ENCODE measurements at places on chromosomes 7 and 10. TPM values are rescaled to one million over a fixed set of nuclear protein-coding genes. Genes with fewer than 3 reads are reported as not detected.

DNA sequence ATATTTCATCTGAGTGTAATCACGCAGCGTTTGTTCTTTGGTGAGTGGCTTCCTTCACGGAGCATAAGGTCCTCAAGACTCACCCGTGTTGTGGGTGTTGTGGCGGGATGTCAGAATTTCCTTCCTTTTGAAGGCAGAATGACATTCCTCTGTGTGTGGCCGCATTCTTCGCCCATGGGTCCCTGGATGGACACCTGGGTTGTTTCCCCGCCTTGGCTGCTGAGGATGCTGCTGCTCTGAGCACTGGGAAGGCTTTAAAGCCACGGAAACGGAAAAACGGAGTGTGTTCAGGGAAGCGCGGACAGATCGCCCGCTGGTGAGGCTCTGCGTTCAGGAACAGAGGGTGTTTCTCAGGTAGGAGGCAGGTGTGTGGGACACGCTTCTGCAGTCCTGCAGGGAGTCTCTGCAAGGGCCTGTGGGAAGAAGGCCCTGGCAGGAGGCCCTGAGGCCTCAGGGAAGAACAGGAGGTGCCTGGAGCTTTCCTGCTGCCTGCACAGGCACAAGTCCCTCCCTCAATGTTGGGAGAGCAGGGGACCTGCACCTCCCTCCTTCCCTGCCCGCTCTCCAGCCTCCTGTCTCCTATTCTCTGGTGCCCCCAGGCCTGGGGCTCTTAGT is 35.7 kb upstream of the SHH start:
- no peak for DNase-seq

GRCh38 chr7:3380886-3381685 is 80.0 kb downstream of the SDK1 start:
- DNase-seq, result no peak

DNA sequence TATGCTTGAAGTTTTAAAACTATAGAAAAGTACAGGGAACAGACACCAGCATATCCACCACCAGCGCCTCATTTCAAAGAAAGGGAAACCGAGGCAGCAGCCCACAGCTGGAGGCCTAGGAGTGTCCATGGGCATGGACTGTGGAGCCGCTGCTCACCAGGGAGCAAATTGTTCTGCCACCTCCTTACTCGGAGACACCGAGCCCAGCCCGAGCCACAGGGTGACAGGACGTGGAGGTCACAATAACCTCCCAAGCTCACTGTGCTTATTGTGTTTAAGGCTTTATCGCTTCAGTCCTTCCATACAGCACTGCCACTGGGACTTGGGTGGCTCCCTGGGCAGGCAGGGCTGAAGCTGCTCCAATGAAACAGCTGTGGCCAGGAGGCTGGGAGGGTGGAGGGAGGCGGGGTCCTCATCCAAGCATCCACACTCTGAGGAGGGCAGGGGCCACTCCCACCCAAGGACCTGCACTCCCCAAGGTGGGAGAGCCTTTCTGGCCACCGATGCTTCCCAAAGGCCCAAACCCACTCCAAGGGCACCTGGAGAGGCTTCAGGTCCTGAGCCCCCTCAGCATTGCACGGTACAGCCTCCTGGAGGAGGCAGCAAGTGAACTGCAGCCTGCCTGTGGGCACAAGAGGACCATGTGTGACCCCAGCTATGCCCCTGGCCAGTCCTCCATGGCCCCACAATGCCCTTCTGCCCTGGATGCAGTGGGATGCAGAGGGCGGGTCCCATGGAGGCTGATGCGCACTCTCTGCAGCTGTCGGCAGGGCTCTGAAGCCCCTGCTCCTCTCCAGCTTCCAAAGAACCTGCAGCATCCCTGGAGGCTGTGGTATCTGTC is 38.7 kb upstream of the RET start:
- no peak for DNase-seq

DNA sequence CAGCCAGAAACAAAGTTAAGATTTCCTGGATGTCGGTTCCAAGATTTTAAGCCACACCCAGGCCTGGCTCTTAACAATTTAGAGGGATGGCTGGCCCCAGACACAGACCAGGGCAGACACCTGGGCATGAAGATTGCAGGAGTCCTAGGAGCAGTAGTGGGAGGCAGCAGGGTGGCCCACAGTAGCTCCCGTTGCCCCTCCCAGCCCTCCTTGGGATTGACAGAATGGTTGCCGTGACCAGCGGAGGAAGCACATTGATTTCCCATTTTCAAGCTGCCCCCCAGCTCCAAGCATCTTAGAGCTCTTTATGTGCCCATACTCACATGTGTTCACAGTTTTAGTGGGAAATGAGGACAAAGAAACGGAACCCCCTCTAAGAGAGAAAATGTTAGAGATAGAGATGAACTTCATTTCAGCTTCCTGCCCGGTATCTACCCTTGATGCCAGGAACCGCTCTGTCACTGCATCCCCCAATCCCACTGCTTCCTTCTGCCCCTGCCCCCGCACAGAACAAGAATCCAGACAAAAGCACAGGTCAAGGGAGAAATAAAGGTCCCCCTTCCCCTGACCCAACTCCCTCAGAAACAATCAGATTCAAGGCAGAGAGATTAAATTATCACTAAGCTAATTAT is 101.1 kb downstream of the PLXNA4 start:
- DNase-seq, result no peak

- DNase-seq, result no peak
These were observed 13.5 kb upstream of the ENTPD1 start for GRCh38 chr10:95742485-95742884.

DNA sequence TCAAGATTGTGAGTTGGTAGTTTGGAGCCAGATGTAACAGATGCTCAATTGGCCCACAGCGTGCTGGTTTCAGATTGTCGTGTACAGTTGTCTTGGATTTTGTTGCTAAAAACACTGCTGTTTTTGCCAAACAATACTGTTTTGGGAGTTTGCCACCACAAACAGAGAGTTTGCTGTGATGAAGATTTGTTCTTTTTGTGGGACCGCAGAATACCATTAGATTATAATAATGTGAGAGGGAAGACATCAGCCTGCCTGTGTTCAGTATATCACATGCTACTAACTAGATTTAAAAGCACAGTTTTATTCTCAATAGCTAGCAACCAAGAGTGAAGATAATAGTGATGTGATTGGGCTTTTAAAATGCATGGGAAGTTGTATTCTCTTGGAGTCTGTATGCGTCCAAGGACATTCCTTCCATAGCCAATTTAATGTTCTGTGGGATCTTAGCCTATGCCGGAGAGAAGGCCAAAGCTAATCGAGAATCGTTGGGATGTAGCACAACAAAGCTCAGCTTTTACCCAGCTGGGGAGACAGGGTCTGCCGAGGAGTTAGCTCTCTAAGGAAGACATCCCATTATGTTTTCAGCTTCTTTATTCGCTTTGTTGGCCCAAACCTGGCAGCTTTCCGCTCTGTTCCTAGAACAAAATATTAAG is 18.7 kb upstream of the ITGA8 start:
- peak; percentile 75 for DNase-seq

- no peak for DNase-seq
These were observed 19.4 kb upstream of the IL15RA start for GRCh38 chr10:5996696-5997095.

- no peak for DNase-seq
These were observed 226.3 kb upstream of the KLF6 start for GRCh38 chr10:4011136-4011812.

- no peak for DNase-seq
These were observed 5.6 kb downstream of the STRA8 start for GRCh38 chr7:135239263-135239662.

DNA sequence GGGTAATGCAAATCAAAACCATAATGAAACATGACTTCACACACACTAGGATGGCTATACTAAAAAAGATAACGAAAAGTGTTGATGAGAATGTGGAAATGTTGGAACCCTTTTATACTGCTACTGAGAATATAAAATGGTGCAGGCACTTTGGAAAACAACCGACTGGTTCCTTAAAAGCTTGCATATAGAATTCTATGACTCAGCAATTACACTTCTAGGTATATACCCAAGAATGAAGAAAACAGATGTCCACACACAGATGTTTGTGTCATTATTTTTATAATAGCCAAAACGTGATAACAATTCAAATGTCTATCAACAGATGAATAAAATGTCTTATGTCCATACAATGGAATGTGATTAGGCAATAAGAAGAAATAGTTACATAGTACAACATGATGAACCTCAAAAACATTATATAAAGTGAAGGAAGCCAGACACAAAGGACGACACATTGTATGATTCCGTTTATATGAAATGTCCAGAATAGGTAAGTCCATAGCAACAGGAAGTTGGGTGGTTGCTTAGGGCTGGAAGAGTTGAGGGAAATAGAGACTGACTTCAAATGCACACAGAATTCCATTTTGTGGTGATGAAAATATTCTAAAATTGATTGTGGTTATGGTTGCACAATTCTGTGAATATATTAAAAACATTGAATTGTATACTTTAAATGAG is 148.3 kb upstream of the PHYHIPL start:
- DNase-seq, result no peak

DNA sequence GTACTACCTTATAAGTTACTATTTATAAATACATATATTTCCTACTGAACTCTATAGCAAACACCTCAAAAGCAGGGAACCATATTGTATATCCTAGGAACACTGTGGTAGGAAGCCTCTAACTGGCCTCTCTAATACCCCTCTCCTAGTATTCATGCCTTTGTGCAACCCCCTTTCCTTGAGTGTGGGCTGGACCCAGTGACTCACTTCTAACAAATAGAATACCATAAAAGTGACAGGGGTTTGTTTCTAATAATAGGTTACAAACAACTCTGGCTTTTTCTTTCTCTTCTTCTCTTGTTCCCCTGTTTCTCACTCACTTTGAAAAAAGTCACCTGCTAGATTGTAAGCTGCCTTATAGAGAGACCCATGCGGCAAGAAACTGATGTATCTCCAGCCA is 51.6 kb upstream of the MACC1 start:
- no peak for DNase-seq

DNA sequence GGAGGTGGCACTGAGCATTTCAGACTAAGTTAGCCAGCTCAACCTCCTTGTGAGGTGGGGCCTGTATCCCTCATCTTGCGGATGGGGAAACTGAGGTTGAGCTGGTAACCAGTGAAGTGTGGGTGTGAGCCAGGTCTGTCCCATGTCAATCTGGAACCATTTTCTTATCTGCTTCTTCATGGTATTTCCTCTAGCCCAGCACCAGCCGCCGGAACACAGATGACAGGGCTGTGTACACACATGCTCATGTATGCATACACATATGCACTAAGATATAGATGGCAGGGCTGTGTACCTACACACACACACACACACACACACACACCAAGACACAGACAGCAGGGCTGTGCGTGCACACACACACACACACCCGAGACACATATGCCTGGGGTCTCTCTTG is 18.5 kb downstream of the RAMP3 start:
- no peak for DNase-seq

GRCh38 chr7:22066522-22066921 is 120.8 kb upstream of the CDCA7L start:
- no peak for DNase-seq

GRCh38 chr7:133741078-133741477 is 386.1 kb upstream of the LRGUK start:
- DNase-seq, result no peak

DNA sequence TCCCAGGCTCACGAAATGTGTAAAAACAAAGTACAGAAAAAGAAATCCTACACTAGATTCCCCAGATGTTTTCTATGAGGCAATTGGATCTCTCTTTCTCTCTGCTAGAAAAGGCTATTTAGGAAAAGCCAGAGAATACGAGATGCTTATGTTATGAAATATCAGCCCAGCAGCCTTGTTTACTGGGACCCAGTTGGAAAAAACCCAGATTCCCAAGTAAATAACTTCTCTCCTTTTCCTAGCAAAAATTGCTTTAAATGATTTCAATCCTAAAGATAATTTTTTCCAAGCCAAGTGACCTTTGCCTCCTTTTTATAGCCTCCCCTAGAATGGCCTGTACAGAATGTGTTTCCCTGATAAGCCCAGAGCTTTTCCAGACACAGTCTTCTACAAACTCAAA is 199.3 kb downstream of the PLXNA4 start:
- no peak for DNase-seq

DNA sequence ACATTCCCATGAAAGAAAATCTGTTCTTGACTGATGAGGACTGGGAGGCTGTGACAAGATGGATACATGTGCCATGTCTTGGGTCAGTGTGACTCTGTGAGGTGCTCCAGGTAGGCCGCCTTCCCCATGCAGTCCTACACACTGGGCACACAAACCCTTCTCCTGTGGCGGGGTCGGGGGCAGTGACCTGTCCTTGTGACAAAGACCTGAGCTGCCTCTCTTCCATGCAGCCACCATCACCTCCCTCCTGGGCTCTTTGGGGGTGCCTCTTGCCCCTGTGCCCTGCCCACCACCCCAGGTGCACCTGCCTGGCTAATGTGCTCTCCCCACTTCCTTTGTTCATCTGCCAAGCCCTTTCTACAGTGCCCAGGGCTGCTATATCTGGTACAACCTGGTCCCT is 35.7 kb upstream of the DMBT1 start:
- no peak for DNase-seq

- no peak for DNase-seq
These were observed 324.2 kb downstream of the SH2D4B start for GRCh38 chr10:80861882-80862281.

DNA sequence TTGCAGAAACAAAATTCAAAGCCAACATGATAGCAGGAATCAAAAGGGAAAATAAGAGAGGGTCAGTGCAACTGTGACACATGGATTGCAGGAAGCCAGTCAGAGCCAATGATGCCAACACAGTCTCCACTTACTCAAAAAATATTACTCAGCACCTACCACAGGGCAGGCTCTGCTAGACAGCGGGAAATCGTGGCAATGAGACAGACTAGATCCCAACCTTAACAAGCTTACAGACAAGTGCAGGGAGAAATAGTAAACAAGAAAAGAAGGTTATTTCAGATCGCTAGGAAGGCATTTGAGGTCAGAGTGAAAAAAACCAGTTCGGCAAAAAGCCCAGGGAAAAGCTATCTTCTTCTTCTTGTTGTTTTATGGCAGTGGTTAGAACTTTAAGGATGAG is 45.2 kb upstream of the NPFFR1 start:
- no peak for DNase-seq

The TUBB8 gene
- total RNA-seq, result not detected

The HELLS gene
- 2.4 TPM for total RNA-seq

The ACTL6B gene
- total RNA-seq, result not detected

The MUC3A gene
- total RNA-seq, result 0.14 TPM

The CALML3 gene
- not detected for total RNA-seq

The DENND2A gene
- 16.6 TPM for total RNA-seq

The TSPAN13 gene
- total RNA-seq, result 6.9 TPM

The CNTNAP2 gene
- 0.88 TPM for total RNA-seq

The GRM3 gene
- not detected for total RNA-seq

The MMP21 gene
- total RNA-seq, result 0.71 TPM

The SDK1 gene
- 3.2 TPM for total RNA-seq

The PAPOLB gene
- 0.23 TPM for total RNA-seq

The CRHR2 gene
- not detected for total RNA-seq

Measured in right cardiac atrium (tissue), 5 donors.